T-helper 2 cell (primary cell): ENCODE measurements at places on chromosomes 5 and 9.

GRCh38 chr5:67310169-67310568 lies 113.6 kb upstream of the CD180 start:
- DNase-seq: no peak

DNA sequence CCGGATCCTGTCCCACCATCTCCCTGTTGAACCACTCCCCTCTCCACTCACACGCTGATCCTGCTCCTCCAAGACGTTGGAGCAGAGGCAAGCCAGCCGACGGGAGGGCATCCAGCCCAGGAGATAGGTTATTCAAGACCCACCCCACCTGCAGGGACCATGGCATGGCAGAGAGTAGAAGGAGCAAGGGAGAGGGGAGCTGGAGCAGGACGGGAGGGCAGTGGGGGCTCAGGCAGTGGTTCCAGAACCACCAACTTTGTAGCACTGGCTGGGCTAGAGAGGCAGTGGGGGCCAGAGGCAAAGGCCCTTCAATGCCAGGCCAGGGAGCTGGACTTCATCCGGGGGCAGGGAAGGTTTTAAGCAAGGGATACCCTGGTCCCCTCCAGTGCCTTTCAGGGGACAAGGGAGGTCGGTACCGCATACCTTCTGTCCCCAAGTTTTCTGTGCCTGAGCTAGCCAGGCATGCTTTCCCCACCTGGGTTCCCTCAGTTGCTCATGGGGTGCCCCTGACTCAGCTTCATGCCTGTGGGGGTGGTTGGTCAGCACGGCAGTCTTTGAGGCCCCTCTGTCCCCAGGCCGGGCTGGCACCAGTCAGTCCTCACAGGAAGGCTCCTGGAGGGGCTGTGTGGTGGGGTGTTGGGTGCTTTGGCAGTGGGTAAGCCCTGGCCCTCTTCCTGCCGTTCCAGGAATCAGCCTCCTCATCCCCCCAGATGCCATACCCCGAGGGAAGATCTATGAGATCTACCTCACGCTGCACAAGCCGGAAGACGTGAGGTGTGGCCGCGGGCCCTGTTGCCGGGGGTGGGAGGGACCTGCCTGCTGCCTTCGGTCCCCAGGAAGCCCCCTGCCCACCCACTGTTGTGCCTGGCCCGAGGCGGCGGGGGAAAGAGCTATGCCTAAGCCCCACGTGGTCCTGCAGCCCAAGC lies 22.4 kb downstream of the HK3 start:
- DNase-seq: no peak

GRCh38 chr5:159155960-159156359 lies 53.4 kb downstream of the RNF145 start:
- DNase-seq: no peak

DNA sequence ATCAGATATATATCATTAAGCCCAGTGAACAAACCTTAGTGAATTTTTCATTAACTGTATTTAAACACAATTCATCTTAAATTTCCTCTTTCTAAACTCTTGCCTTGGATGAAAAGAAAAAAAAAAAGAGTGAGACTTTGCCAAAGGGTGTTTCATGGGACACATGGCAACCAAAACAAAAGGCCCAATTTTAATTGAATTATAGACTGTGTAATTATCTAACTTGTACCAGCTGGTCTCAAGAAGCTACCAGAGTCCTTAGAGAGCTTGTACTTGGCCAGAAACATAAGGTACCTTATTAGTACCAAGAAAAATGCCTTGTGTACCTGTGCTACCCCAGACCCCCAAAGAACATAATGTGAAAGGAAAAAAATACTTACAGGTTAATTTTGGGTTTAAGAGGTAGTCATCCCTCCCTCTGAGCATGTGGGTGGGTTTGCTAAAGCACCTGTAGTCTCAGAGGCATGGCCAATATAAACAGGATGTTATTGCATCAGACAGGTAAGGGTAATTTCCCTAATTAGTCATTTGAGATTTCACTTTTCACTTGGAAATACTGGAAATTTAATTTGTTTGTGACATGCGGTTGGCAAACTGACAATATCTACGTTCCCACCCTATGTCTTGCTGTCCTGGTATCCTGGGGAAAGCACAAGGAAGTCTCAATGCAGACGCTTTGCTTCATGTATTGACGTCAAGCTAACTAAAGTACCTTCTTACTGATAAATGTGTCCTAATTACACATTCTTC lies 90.1 kb downstream of the SNCAIP start:
- DNase-seq: no peak

DNA sequence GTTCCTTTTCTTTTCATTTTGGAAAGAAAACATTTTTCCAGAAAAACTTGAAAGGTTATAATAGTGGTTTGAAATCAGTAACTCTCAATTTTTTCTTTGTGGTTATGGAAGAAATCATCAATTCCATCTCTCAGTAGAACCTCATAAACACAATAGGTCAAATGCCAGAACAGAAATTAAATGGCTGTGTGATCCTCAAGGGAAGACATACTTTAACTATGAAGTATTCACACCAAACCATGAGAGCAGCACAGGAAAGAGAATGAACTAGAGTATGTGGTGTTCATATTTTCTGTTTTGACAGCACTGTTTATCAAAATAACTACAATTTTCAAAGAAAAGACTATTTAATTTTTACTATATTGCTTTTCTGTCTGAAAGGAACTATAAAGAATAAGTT lies 29.7 kb upstream of the EFNA5 start:
- no peak for DNase-seq

- no peak for DNase-seq
Measured at GRCh38 chr9:28056466-28056865, 483.2 kb upstream of the C9orf72 start.
